Brain microvascular endothelial cell (primary cell): ENCODE measurements at places on chromosomes 4 and X.

GRCh38 chr4:88341227-88342192 lies 37.1 kb upstream of the HERC6 start:
- peak; percentile 95 for DNase-seq

DNA sequence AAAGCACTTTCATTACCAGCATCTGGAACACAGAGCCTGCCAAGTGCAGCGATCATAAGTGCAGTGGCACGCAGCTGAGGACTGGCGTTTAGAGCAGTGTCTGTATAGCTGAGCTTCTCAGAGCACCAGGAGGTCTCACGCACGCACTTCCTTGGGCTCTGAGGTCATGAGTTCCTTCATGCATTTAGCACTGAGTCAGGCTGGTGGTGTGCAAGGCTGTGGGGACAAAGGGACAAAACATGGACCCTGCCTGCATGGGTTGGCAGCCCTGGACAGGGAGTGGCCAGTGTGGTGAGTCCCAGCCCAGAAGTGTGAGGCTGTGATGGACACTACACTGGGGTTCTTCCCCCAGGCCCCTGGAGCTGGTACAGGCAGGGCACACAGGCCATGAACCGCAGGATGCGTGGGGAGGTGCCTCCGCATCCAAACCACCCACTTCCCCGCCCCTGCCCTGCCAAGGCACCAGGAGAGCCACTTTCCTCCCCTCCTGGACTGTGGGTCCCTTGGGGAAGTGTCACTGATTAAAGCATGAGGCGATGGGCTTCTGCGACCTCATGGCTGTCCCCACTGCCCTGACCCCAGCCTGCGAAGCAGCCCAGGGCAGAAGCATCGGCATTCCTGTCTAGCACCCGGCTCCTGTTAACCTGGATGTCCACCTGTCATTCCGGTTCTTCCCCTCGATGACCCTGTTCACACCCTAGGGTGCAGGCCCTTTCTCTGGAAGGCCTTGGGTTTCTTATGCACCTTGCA lies 37.2 kb upstream of the GPR78 start:
- peak; percentile 87 for DNase-seq

- peak; percentile 74 for DNase-seq
These were observed 72.9 kb upstream of the ENOX2 start for GRCh38 chrX:130975947-130976346.

GRCh38 chr4:150079081-150079581 lies 886 bp downstream of the DCLK2 start:
- DNase-seq = peak; percentile 13

DNA sequence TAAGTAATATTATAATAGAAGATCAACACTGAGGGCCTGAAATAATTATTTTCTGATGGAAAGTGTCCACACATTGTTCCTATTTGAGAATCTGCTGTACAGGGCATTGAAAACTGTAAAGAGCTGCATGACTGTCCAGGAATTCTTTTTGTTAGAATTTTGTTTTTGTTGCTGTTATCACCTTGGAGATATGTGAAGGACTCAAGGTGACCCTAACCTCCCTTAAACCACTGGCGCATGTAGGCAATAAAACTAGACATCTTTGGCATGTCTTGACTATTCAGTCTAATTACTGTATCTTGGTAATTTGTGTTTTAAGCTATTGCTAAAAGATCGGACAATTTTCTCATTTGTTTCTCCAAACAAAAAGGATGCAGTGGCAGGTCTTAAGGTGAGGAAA lies 55.5 kb upstream of the SMIM10 start:
- DNase-seq = no peak

DNA sequence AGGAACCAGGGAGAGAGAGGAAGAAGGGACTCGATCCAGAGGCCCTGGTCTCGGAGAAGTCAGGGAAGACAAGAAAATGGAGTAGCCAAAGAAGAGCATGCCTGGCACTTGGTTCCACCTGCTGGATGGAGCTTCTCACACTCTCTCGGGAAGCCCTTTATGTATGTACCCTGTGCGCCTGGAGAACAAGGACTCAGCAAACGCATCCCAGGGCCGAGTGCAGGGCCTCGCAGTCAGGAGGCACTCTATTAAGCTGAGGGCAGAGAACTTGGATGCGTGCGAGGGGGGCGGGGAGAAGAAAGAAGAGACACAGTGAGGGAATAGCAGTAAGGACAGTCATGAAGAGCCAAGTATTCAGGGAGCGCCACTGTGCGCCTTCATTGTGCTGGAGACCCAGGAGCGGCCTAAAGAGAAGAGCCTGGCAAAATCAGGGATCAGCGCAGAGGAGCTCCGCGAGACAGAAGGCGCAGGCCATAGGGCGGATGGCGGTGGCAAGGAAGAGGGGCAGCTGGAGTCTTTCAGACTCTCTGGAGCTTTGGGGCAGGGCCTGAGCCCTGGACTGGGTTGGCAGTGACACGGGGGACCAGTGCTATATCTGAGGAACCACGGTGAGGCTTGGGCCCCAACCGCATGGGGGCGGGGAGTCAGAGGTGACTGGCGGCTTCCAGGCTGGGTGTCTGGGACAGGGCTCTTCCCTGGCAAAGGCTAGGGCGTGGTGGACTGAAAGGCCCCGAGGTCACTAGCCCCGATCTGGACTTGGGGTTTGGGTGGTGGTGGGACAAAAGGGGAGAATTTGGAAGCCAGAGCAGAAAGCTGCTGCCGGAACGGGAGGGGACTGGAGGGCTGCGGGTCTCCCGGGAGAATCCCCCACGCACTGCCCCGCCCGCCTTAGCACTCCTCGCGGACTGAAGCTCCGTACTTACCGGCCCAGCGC lies 1.9 kb upstream of the SEPTIN6 start:
- no peak for DNase-seq

DNA sequence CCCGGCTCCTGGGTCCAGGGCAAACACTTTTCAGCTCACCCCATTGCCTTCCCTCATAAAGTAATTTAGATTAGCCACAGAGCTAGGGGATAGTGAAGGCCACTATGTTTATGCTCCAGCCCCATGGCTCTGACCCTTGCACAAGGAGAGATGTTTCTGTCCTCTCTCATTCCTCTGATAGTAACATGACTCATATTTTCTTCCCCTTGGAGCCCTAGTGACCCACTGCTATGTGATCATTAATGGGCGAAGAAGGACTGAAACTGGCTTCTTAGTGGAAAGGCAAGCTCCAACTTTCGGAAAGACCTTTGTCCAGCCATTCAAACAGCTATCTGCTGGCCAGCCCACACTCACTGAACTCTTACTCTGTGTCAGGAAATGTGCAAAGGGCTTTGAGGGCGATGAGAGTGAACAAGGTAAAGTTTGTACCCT lies 12.3 kb downstream of the CLDN2 start:
- DNase-seq = no peak

GRCh38 chrX:75131973-75132627 lies 24.0 kb downstream of the ABCB7 start:
- no peak for DNase-seq

DNA sequence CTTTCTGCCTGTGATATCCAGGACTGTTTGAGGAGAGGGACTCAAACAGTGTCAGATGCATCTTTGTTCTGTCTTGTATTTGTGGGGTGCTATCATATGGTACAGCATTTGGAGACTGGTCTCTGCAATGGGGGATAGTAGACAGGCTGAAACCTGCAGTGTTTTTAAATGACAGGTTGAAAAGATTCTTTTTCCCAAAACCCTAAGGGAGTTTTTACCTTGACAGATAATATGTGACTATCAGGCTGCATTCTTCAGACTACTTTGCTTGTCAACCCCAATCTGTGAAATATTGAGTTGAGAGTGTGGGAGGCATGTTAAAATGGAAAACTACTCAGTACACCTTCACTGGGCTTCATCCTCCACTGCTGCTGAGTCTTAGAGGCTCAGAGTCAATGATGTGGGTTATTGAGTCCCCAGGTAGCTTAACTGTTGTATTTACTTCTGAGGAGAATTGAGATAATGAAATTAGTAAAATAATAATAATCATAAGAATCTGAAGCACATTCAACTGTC lies 274.9 kb downstream of the GASK1B start:
- DNase-seq = no peak

- DNase-seq = peak; percentile 86
These were observed 42.1 kb upstream of the MAGEA4 start for GRCh38 chrX:151870602-151871001.

GRCh38 chr4:76105652-76106051 lies 31.1 kb downstream of the ART3 start:
- no peak for DNase-seq

DNA sequence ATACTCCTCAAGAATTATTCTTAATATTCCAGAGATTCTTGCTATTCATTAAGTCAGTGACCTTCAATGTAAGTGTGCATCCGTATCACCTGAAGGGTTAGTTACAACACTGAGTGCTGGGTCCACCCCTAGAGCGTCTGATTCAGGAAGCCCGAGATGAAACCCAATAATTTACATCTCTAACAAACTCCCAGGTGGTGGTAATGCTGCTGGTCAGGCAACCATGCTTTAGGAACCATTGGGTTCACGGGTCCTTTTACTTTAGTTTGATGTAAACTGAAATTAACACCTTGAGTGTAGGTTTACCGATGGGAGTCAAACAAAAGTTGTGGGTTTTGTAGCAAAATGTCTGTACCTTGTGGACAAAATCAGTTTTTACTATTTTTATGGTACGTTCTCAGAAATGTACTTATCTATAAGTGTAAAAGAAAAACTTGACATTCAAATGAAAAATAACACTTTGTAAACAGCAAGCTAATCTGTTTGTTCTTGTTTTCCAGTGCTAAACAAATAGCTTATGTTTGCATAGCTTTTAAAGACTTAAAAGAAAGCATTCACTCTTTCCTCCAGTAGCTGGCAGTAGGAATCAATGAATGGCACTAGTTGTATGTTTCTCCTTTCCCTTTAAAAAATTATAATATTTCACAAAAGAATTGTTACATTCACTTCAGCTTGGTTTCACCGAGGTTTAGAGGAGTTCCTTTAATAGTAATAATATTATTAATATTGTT lies 32.7 kb downstream of the ACE2 start:
- no peak for DNase-seq

- DNase-seq = no peak
These were observed 29.9 kb downstream of the HMX1 start for GRCh38 chr4:8841678-8842268.

- peak; percentile 73 for DNase-seq
These were observed 78.2 kb downstream of the IL21 start for GRCh38 chr4:122542411-122543236.

GRCh38 chrX:150655788-150656187 lies 37.4 kb upstream of the MTMR1 start:
- no peak for DNase-seq

GRCh38 chr4:119025916-119026661 lies 109.5 kb upstream of the MYOZ2 start:
- DNase-seq = peak; percentile 78

DNA sequence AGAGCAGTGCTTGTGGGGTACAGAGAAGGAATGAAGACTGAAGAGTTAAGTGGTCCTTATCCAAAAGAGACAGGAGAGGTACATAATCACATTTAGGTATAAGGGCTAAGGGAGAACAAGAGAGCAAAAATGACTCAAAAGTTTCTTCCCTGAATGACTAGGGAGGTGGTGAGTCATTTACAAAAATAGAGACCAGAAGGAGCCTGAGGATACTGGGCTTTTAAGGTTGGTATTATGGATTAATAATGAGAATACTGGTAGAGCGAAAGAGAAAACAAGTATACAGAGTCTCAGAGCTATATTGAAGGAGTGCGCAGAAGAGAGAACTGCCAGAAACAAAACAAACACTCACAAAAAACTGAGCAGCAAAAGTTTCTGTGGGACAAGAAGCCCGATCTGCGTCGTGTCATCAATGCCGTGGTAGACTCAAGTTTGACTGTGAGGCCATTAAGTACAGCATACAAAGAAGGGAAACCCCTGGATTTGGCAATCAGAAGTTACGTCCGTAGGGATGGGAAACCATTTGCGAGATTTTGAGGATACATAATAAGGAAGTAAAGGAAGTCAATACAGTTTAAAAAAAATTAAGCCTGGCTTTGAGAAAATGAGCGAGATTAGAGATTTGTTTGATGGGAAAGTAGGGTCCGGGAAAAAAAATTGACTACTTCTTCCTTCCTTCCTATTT lies 129.1 kb upstream of the STIM2 start:
- DNase-seq = no peak

DNA sequence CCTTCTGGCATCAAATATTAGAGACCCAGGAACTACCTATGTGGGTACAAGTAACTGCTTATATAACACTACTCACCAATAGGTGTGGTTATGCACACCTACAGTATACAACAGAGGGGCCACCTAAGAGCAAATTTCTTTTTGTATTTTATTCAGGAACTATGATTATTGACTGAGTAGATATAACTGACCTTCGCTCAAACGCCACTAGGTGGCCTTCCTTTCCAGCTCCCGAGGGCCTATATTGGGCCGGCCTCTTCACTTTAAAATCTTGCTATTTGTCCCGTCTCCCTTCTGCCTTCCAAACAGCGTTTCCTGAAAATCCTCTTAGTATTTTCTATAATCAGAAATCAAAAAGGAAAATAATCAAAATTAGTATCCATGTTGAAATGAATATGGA lies 19.9 kb upstream of the PABPC5 start:
- DNase-seq = no peak

DNA sequence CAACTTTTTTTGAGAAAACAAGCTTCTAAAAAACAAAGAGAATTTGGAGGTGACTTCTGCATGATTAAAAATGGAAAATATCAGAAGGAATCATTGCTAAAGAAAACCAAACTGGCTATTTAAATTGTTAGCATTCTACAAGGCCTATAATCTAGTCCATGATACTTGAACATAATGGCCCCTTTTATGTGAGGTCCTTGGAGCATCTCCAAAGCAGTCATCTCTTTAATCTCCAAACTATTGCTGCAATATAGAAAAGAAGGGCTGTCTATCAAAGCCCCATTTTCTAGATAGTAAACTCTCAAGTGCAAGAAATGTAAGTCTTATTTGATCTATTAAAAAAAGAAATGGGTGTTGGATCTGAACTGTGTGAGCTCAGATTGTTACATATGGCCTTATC lies 615.1 kb downstream of the CENPC start:
- DNase-seq = no peak
